ENCODE measurements at places on chromosomes 4 and X.

DNA sequence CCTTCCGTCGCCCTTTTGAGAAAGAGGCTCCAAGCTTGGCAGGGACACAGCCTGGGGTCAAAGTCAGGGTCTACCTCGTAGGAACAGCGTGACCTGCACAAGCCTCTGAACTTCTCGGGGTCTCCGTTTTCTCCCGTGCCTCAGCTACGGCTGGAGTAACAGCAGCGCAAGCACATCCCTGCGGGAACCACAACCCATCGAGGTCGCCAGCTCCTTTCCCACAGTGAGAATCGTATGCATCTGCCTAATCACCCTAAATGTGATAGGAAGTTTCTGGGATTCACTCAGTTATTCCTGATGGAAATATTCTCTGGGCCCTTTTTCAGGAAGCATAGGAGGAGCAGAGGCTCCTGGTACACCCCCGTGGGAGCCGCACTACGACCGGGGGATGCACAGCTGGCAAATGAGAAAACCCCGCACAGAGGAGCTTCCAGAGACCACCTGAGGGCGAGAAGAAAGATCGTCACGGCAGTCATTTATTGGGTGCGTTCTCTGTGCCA is 24.7 kb downstream of the PPP2R2C start:
- no peak for ATAC-seq

GRCh38 chr4:54423066-54423465 is 194.0 kb downstream of the PDGFRA start:
- no peak for ATAC-seq

DNA sequence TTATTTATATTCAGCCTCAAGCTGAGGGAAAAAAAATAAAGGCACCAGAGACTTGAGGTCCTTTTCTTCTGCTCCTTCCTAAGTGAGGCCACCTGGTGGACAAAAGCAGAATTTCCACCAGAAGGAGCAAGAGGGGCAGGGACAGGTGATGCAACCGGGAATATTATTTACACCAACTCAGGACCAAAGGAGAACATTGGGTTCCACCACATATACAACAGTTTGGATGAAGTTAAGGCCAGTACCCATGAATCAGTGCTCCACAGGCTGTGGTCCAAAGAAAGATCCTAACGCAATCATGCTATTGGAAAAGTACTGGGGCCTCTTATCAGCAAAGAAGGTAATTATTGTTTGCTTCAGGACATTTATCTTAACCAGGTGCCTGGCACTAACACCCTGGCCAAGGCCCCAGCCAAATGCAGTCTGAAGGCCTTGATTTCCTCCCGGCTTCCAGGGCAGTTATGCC is 57.4 kb downstream of the TSC22D3 start:
- ATAC-seq = peak; percentile 42

GRCh38 chrX:117063224-117063623 is 600.4 kb upstream of the CT83 start:
- ATAC-seq = no peak

DNA sequence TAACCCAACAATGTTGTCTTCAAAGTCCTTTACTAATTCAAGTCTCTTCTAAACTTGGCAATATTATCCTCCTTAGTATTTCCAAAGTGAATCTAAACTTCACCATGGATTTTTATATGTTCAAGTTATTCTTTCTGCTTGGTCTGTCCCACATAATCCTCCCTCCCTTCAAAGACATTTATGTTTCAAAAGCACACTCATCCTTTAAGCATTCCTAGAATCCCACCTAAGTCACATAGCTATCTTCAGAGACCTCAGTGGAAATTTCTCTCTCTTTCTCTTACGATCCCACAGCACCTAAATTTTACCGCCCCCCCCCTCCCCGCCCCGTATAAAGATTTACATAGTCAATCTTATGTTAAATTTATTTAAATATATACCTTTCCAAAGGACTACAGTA is 314.9 kb upstream of the GRIA3 start:
- no peak for ATAC-seq

DNA sequence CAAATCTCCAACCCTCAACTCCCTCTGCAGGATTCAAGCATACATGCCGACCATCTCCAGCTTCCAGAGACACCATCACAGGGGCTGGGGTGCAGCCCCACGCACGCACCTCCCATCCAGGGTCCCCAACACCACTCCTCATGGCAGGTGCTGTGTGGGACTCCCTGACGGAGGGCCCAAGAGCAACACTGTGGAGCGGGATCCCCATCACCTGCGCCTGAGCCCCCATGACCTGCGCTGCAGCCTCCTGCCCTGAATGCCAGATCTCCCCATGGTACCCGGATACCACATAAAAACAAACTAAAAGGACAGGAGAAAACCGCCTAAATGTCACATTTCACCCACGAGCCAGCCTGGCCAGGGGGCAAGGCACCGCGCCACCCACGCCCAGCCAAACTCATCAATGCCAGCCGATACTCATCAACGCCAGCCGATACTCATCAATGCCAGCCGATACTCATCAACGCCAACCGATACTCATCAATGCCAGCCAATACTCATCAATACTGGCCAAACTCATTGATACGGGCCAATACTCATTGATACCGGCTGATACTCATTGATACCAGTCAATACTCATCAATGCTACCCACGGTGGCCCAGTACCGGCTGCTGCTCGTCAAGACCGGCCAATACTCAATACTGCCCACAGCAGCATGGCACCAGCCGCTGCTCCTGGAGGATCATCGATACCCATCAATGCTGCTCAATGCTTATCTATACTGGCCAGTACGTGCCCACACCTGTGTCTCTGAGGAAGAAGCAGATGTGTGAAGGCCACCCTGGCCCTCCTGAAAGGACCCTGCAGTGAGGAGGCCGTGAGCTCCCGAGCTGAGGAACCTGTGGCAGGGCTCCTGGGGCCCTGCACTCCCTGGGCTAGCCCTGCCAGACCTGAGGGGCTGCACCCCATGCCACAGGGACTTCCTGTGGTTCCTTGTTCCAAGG is 6.2 kb downstream of the CTBP1 start:
- ATAC-seq = no peak

- ATAC-seq = no peak
These were observed 169.6 kb downstream of the RAPGEF2 start for GRCh38 chr4:159272273-159273140.

- no peak for ATAC-seq
These were observed 690 bp upstream of the NEIL3 start for GRCh38 chr4:177308847-177309521.

DNA sequence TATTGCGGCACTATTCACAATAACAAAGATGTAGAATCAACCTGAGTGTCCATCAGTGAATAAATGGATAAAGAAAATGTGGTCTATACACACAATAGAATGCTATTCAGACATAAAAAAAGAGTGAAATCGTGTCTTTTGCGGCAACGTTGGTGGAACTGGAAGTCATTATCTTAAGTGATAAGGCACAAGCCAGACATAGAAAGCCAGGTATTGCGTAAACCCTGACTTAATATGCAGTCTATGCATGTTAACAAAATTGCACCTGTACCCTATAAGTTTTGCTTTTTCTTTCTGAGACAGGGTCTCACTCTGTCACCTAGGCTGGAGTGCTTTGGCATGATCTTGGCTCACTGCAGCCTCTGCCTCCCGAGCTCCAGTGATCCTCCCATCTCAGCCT is 28.6 kb downstream of the KIAA0232 start:
- ATAC-seq = no peak

- no peak for ATAC-seq
These were observed 6.4 kb upstream of the BRWD3 start for GRCh38 chrX:80816051-80816450.

GRCh38 chr4:69995526-69996016 is at the start of gene STATH:
TSS of gene STATH (plus strand) at chr4:69995966. CDS start at chr4:69998438, 2,472 bp downstream.
- ATAC-seq = peak; percentile 82

GRCh38 chrX:106959901-106960300 is 39.7 kb downstream of the CLDN2 start:
- ATAC-seq = no peak

DNA sequence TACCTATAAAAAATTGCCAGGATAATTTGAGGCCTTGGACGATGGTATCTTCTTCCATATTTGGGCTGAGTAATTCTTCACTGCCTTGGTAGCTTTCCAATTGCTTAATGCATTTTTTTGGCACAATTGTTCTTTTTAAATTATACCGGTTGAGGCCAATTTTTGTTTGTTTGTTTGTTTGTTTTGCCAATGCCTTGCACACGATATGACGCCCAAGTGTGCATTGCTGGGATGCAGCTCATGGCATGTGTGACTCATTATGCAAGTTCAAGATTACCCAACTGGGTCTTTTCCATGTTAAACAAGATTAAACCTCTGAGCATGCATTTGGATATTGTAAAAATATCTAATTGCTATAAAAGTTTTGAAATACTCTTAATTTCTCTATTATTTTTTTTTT is 71.1 kb upstream of the KCNIP4 start:
- no peak for ATAC-seq

GRCh38 chr4:22625311-22625710 is 67.4 kb upstream of the GBA3 start:
- no peak for ATAC-seq

DNA sequence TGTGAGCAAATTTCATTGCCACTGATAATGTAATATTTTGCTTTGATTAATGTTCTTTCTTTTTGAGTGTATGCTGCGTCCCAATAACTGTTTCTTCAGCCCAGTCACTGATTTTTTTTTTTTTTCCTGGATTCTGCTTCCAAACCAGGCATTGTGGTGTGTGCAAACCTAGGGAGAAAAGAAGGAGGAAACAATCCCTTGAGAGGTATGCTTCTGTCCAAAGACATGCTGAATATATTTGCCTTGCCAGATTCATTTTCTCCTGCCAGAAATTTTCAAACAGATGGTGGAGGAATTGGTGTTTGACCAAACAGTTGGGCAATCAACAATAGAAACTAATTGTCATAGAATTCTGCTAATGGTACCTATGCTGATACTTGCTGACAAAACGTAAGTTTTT is 753.6 kb downstream of the RPA4 start:
- ATAC-seq = no peak

- ATAC-seq = peak; percentile 81
These were observed 99.2 kb downstream of the PSAPL1 start for GRCh38 chr4:7335344-7336066.

DNA sequence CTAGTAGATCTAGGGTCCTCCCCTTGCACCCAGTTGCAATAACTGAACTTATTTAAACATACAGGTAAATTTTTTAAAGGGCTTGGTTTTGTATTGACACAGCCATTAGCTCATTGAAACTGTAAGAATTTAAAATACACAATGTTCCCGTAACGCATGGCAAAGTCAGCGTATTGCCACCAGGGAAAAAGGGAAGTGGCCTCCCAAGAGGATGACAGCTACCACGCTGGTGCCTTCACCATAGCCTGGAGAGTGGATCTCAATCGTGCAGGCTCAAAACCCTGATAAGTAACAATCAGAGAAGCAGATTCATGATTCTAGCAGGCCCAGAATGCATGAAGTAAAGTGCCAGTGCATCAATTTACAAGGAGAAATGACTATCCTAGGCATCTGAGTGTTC is 49.4 kb upstream of the RELL1 start:
- no peak for ATAC-seq

GRCh38 chrX:23578079-23578478 is 89.2 kb upstream of the PRDX4 start:
- ATAC-seq = no peak

DNA sequence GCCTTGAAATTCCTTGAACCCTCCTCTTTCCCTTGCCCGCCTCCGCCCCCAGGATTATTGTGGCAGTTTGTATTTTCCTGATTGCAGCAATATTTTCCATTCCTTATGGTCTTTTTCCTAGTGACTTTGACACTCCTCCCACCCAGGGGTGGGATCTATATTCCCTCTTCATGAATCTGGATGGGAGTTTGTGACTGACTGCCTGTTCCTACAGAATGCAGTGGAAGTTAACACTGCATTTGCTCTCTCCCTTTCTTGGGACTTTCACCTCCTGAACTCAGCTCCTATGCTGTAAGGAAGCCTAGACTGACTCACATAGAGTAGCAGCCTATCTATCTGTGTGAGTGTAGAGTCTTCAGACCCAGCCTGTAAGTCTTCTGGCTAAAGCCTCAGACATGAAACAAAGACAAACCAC is 2.2 kb downstream of the FUNDC2 start:
- no peak for ATAC-seq

- no peak for ATAC-seq
These were observed 2.8 kb upstream of the ZNF718 start for GRCh38 chr4:121408-122084.

- no peak for ATAC-seq
These were observed 71.7 kb downstream of the FBXW7 start for GRCh38 chr4:152464030-152464823.
